ENCODE measurements at places on chromosomes 1 and 21.

DNA sequence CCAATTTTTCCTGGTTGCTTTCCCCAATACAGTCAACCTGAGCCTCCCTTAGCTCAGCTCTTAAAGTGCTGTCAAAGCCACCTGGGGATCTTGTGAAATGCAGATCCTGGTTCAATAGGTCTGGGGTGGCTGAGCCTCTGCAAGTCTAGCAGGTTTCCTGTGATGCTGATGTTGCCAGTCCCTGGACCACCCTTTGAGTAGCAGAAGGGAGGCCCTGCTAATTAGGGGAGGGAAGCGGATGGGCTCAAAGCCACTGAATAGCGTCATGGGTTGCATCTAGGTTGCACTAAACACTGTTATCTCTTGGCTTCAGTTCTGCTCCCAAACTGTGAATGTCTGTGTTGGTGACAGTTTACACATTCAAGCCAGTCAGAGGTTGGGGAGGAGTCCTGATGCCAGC is 127.2 kb downstream of the KAZN start:
- DNase-seq = no peak

DNA sequence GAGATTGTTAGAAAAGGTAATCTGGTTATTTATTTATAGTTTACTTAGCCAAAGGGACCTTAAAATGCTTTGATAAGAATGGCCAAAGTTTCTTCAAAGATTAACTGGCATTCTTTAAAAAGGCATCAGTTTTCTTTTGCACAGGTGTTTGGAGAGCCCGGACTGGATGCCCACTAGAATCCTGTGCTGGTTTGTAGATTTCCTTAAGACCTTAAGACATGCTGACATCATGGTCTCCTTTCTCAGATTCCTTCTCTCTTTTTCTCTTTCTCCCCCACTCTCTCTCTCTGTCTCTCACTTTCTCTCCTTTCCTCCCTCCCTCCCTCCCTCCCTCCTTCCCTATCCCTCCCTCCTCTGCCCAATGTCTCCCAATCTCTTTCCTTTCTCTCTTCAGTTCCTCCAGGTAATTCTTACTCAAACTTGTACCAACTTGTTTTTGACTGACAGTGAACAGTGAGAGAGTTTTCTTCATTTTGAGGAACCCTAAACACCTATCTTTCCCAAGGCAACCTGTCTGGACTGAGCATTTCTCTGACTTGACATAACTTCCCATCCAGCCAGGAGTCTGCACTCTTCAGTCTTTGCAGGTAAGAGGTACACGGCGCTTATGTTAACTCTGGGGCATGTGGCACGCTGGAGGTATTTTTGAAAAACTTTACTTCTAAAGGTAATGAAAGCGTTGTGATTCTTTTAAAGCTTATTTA is at the start of gene KCNJ15:
TSS of gene KCNJ15 (plus strand) at position 393 of the 704 bp plus-strand sequence. CDS start 42,271 bp downstream, outside the sequence.
- no peak for DNase-seq

DNA sequence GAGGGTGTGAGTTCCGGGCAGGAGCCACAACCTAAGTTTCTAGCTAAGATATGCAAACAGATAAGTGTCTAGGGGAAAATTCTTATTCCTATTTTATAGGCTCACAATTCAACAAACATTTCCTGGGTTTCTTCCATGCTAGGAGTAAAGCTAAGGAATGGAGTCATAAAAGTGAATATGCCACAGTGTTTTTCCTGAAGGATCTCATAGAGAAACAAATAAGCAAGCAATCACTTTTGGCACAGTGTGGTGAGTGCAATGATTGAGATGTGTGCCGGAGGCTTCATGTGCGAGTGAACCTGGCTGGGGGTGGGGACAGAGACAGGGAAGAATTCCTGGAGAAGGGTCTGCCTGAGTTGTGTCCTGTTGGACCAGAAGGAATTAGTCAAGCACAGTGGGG is 147.4 kb downstream of the TENT5C start:
- no peak for DNase-seq

DNA sequence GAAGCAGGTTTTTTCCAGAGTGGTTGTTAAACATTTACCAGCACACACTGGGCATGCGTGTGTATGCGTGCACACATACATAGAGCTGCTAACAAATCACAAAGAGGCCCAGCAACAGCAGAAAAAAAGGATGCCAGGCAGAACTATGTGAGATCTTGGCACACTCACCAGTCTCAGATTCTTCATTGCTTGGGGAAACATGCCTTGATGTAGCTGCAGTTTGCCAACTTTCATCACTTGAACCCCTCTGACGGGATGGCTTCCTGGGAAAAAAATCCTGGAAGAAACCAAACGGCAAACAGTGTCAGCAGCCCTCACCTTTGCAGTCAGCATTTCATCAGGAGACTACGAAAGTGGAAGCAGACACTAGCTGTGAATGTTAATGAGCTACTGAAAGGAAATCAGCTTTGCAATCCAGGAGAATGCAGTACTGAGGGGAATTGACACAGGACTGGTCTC is 609.1 kb downstream of the KIF26B start:
- DNase-seq = no peak

- DNase-seq = no peak
Observed at GRCh38 chr1:110915804-110916203, 42.9 kb downstream of the CD53 start.

DNA sequence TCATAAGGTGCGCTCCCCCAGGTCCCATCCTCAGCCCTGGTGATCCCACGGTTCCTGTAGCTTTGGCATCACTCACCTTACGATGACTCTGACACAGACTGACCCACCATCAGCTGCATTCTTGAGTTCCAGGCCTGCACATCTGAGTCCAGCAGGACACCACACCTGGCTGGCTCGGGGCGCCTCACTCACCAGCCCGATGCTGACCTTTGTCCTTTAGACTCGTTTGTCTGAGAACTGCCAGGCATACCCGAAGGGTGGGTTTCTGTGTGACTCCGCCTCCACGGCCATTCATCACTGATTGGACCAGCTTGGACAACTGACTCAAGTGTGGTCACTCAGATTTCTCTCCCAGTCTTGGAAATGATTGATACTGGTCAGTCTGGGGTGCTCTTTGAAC is 129.4 kb upstream of the CSF3R start:
- DNase-seq = no peak

GRCh38 chr1:52834798-52835197 is 7.8 kb upstream of the ZYG11A start:
- no peak for DNase-seq

DNA sequence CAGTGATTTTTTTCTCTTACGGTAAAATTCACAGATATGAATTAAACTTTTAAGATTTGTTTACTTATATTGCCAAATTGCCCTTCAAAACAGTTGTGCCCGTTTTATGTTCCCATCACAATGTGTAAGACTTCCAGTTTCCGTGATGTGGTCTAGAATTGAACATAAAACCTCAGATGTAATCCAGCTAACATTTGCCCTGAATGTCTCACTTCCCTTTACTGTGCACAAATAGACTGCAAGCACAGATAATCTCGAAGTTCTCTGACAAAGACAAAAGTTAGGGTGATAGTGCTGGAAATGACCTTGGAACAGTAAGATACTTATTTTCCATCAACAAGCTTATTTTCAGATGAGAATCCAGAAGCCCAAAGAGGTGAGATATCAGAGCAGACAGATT is 177.5 kb downstream of the ZZZ3 start:
- no peak for DNase-seq

- no peak for DNase-seq
Observed at GRCh38 chr1:232987046-232987773, 36.8 kb downstream of the NTPCR start.

Measured in HEK293T (cell line).